ENCODE measurements at places on chromosomes 7 and 10.

GRCh38 chr7:90551036-90551435 lies 45.1 kb upstream of the CDK14 start:
- DNase-seq = no peak

GRCh38 chr7:98760201-98760651 lies 109.6 kb downstream of the TMEM130 start:
- DNase-seq = no peak

DNA sequence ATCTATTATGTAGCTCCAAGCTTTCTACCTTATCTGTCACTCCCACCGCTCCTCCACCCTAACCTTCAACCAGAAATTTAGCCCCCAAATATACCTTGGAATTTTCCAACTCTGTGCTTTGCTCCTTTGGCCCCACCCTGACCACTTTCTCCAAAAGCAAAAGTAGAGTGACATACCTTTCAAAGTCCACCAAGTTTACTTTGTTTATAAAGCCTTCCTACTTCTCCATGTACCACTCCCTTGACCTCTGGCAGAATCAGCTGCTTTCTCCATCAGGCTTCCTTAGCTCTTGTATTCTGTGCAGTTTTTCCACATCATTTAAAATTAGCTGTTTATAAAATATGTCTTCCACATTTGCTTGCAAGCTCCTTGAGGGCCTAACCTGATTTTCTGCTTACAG lies 40.9 kb upstream of the RSBN1L start:
- no peak for DNase-seq

DNA sequence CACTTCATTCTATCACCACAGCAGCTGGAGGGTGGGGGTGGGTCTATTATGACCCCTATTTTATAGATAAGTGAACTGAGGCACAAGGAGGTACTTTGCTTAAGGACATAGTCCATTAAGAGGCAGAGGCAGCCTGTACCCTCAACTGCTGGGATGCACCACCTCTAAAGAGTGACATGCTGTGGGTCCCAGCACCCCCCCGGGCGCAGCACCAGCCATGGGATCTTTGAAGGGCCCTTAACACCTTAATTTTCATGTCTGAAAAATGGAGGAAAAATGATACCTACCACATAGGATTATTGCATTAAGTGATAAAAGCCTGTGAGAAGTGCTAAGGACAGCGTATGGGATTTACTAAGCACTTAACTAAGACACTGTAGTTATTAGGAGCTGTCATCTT lies 15.4 kb downstream of the ADCYAP1R1 start:
- no peak for DNase-seq

DNA sequence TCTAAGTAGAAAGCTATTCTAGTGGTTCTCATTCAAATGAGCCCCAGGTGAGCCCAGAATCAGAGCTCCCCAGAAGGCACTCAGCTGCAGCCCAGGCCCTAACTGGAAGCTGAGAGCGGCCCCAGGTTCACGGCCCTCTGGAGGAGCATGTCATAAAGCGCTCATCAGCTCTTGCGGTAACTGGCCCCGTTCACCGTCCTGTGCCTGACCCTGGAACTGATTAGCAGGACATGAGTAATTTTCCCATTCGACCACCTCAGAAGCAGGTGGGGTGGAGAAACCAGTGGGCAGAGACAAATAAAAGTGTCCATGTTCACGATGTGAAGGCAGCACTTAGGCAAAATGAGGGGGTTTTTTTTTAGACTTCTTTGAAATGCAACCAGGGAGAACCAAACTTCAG lies 136.1 kb upstream of the LYZL2 start:
- DNase-seq = no peak

- no peak for DNase-seq
Measured at GRCh38 chr10:132499367-132499685, 38.3 kb upstream of the INPP5A start.

GRCh38 chr7:38870147-38870546 lies 38.8 kb downstream of the VPS41 start:
- no peak for DNase-seq

- DNase-seq = no peak
Measured at GRCh38 chr10:116779076-116779687, 36.8 kb upstream of the HSPA12A start.

DNA sequence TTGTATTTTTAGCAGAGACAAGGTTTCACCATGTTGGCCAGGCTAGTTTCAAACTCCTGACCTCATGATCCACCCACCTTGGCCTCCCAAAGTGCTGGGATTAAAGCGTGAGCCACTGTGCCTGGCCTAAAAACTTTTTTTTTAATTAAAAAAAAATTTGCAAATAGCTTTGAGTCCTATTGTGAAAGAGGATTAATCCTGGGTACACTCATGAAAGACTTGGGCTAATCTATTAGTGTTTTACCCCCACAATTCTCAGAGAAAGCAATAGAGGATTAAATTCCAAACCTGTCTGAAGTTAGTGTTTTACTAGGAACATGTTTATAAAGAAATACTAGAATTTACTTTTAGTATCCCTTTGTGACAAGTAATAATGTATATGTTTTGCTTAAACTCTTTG lies 76.9 kb upstream of the ITGB1 start:
- no peak for DNase-seq

- DNase-seq = no peak
Measured at GRCh38 chr10:128064970-128065580, 61.1 kb downstream of the MKI67 start.

DNA sequence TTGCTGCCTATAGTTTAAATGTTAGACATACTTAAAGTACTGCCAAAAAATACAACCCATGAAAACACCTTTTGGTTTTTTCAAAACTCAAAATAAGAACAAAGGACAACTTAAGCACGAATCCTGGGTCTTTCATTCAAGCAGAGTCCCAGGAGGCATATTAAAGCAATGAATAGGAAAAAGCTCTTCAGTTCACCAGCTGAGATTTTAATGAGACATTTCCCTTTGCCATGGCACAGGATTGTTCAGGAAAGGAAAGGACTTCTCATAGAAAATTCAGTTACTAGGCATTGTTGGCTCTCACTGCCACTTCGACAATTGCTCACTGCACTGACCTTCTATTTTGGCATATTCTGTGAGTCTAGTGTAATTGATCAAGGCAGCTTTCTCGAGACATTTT lies 133.5 kb upstream of the FEZF1 start:
- DNase-seq = no peak

- DNase-seq = no peak
Measured at GRCh38 chr10:72083790-72084459, 4.4 kb downstream of the SPOCK2 start.

DNA sequence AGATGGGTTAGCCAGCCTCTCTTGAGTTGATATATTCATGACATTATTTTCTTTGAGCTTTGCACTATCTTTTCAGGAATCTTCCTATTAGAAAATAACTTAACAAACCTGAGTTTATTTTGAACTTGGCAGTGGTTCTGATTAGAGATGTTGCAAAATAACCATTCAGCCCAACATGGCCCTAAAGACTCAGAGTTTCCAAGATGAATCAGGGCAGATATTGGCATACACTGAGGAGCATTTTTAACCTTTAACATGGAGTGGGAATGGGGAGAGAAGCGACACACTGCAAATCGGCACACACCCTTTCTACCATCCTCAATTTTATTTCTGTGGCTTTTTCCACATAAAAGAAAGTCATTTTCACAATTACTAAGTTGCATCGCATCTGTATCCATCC lies 190.8 kb downstream of the TRIL start:
- DNase-seq = no peak

- DNase-seq = no peak
Measured at GRCh38 chr7:55022002-55022985, 3.5 kb downstream of the EGFR start.

DNA sequence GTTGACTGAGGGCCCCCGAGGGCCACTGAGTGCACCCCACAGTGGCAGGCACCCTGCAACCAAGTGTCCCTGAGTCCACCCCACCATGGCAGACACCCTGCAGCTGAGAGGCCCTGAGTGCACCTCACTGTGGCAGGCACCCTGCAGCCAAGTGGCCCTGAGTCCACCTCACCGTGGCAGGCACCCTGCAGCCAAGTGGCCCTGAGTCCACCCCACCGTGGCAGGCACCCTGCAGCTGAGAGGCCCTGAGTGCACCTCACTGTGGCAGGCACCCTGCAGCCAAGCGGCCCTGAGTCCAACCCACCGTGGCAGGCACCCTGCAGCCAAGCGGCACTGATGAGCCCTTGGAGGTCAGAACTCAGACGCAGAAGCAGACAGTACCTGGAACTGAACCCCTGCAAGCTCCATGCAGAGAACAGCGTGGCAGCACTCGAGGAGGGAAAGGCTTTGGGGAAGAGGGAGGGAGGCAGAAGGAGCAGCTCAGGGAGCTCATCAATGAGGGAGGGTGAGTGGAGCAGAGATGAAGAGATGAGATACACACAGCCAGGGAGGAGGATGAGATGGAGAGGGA lies 156.5 kb downstream of the WDR37 start:
- DNase-seq = no peak

- no peak for DNase-seq
Measured at GRCh38 chr7:24898691-24899090, 81.3 kb downstream of the OSBPL3 start.

DNA sequence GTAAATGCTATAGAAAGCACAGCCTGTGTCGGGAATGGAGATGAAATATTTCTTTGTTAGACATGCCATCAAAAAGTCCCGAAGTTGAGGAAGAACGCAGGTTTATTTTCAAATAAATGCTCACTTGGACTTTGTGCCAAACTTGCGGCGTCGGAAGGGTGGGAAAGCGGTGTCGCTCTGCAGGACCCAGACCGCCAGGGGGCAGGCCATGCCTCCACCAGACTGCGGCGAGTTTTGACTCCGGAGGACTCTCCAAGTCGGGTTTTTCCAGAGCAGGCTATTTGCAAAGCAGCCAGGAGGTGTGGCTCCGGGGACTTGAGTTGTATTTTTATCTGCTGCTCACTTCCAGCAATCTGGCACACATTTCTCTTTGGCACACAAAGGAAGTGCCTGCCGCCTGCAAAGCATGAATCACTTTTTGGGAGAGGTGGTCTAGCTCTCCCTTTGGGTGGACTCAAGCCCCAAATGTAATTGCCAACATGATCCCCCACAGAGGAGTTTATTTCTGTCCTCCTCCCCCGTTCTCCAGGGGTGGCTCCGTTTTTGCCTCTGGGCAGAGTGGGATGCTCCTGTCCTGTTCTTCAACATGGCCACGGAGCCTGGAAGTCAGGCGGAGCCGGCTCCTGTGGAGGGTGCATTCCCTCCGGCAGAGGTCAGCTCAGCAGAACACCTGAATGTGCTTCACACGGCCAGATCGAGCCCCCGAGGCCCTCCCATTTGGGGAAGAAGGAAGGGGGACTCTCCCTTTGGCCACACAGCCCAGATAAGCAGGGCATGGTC lies 82.3 kb upstream of the GPR26 start:
- peak; percentile 55 for DNase-seq

GRCh38 chr7:45992826-45993225 lies 71.8 kb upstream of the IGFBP3 start:
- DNase-seq = no peak

- DNase-seq = no peak
Measured at GRCh38 chr10:95237376-95238170, 43.5 kb downstream of the ACSM6 start.

DNA sequence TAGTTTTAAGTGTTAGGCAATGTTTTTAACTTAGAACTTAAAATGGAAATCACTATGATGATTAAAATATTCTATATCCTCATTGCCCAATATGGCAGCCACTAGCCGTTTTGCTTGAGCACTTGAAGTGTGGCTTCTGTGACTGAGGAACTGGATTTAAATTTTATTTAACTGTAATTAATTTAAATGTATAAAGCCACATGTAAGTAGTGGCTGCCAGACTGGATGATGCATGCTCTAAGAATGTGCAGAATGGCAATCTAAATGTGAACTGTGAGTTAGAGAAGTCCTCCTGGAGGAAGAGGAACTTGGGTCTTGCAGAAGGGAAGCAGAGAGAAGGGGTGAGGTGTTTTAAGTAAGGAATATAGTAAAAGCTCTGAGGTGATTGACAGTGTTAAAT lies 451.4 kb downstream of the SUGCT start:
- DNase-seq = no peak

DNA sequence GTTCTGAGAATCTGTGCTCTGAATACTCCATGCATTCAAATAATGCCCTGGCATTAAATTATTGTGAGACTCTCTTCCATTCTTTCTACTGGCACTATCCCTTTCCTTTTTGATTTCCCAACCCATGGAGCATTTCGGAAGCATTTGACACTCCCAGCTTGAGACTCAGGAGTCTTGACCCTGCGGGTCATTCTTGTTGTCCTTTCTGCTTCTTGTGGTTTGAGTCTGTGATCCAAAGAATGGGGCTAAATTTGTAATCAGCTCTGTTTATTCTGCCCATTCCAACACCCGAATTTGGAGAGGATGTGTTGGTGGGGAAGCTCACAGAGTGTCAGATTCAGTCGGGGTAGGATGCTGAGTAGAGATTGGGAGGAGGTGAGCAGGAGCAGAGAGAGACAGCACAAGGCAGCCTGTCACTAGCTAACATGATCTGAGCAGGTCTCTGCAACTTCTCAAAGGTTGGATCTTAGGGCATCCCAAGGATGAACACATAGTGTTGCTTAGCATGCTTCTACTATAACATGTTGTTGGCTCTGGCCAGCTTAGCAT lies 80.4 kb upstream of the BMPER start:
- no peak for DNase-seq

GRCh38 chr10:49559476-49559875 lies 20.6 kb upstream of the ERCC6 start:
- no peak for DNase-seq

- no peak for DNase-seq
Measured at GRCh38 chr10:36256166-36256565, 614.1 kb upstream of the FZD8 start.

DNA sequence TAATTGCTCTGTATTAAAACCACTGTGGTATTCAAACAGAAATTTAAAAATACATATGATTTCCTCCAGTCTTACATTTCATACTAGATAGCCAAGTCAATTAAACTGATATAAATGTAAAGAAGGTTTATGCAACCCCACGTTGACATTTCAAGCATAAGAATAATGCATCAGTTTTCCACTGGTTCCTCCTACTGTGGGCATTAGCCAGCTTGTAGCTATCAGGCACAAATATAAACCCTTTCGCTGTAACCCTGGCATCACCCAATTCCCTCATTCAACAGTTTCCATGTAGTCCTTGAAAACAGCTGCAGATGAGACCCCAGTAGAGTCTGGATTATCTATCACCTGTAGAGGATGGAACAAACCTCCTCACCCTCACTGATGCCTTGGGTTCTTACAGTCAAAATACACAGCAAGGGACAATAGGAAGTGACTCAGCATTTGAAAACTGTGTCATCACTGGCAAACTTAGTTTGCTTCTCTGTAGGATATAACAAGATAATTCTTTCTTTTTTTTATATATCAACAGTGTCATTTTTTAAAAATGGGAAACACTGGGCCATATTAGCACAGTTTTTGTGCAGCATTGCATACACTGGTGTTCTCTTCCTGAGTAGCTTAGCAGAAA lies 113.0 kb downstream of the PDE1C start:
- DNase-seq = no peak

DNA sequence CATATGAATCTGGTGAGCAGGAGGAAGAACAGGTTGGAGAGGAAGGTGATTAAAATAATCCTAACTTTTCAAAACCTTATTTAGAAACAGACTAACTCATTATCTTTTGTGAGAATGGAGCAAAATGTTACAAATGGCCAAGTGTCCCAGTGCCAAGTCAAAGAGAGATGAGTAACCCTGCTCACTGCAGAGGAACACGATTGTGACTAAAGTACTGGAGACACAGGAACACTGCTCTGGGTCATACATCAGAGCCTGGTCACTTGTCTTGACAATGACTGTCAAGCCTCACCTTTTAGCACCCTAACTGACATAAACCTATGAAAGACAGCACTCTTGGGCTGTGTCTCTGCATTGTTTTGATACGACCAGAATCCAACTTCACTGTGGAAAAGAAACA lies 108.8 kb downstream of the SGMS1 start:
- DNase-seq = no peak

- DNase-seq = no peak
Measured at GRCh38 chr7:40839881-40840280, 705.1 kb downstream of the SUGCT start.

GRCh38 chr7:63900394-63901203 lies 98.0 kb upstream of the ZNF722 start:
- peak; percentile 42 for DNase-seq
